Body of pancreas (tissue), 4 donors: ENCODE measurements at places on chromosomes 12 and 14.

DNA sequence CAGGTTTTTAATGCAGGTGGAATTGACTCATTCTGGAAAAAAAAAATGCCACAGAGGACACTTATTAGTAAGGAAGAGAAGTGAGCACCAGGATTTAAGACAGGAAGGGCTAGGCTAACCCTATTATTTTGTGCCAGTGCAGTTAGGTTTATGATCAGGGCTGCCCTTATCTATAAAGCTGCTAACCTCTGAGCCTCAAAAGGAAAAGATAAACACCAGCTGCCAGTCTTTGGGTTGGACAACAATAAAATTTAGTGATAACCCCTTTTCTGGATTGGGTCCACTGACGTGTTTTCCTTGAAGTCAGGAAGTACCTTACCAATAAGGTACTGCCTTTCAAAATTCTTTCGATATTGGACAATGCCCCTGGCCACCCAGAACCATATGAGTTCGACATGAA is 128.9 kb downstream of the NUBPL start:
- H3K4me1 ChIP-seq = no peaks in the 10 kb centered on the region
- H3K27ac ChIP-seq = no peak overlapping the region
- no peak for DNase-seq

DNA sequence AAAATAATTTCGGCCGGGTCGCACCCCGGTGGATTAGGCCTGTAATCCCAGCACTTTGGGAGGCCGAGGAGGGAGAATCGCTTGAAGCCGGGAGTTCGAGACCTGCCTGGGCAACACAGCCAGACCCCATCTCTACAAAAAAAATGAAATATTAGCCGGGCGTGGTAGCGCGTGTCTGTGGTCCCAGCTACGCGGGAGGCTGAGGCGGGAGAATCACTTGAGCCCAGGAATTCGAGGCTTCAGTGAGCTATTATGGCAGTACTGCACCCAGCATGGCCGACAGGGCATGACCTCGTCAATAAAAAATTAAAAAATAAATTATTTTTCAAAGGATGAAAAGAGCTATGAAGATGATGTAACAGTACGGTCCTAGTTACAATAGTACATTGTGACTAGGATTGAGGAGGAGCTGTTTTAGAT is 523 bp downstream of the GTF2H3 start:
- peaks cover 7% of the 10 kb centered on the region for H3K36me3 ChIP-seq
- peaks cover 13% of the 10 kb centered on the region for H3K4me1 ChIP-seq
- DNase-seq = no peak

- no peak overlapping the region for H3K27ac ChIP-seq
- no peak for DNase-seq
- H3K4me1 ChIP-seq = no peaks in the 10 kb centered on the region
- H3K27me3 ChIP-seq = no peaks in the 10 kb centered on the region
- no peaks in the 10 kb centered on the region for H3K36me3 ChIP-seq
These were observed 396.2 kb downstream of the CCDC91 start for GRCh38 chr12:28586481-28586880.

GRCh38 chr12:75756771-75757170 is 245.4 kb upstream of the KRR1 start:
- no peaks in the 10 kb centered on the region for H3K36me3 ChIP-seq
- H3K27me3 ChIP-seq = no peaks in the 10 kb centered on the region
- DNase-seq = no peak
- H3K4me1 ChIP-seq = peaks cover 5% of the 10 kb centered on the region
